ENCODE measurements at places on chromosomes 1 and 21.

GRCh38 chr1:111937147-111937725, 52.2 kb downstream of the KCND3 start:
- no peak for DNase-seq

GRCh38 chr21:39020751-39021477, 162.3 kb downstream of the PSMG1 start:
- no peak for DNase-seq

- no peak for DNase-seq
These were observed 462.9 kb upstream of the ADAMTS5 start for GRCh38 chr21:27429710-27430341.

GRCh38 chr1:30404341-30404740, 319.0 kb downstream of the MATN1 start:
- no peak for DNase-seq

- DNase-seq: no peak
These were observed 282.2 kb downstream of the PLPP3 start for GRCh38 chr1:56297208-56297607.

Data from type B pancreatic cell (in vitro differentiated cells).